NCI-H1694 treated with DMSO at 0.1 percent for 48 hours (cell line): ENCODE measurements at places on chromosomes 2 and 18.

DNA sequence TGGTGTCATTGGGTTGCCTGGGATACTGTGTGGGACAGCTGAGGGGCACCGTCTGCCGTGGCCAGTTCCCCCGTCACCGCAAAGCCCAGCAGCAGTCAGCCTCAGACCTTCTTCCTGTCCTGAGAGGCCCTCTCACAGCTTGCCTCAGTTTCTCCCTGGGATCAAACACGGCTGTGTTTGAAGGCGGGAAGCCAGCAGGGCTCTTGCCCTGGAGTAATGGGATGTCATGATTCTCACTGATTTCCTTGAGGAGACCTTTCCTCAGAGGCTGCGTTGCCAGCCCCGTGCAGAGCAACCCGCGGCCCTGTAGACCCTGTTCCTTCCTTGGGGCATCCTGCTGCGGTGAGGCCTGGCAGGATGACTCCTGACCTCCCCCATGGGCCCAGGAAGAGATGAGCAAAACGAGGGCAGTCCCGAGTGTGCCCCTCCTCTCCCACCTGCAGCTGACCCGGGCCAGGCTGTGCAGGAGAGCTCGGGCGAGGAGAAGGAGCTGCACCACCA lies 13.9 kb upstream of the NFATC1 start:
- DNase-seq: no peak

- DNase-seq: no peak
Measured at GRCh38 chr18:32237049-32237448, 47.2 kb downstream of the MEP1B start.

DNA sequence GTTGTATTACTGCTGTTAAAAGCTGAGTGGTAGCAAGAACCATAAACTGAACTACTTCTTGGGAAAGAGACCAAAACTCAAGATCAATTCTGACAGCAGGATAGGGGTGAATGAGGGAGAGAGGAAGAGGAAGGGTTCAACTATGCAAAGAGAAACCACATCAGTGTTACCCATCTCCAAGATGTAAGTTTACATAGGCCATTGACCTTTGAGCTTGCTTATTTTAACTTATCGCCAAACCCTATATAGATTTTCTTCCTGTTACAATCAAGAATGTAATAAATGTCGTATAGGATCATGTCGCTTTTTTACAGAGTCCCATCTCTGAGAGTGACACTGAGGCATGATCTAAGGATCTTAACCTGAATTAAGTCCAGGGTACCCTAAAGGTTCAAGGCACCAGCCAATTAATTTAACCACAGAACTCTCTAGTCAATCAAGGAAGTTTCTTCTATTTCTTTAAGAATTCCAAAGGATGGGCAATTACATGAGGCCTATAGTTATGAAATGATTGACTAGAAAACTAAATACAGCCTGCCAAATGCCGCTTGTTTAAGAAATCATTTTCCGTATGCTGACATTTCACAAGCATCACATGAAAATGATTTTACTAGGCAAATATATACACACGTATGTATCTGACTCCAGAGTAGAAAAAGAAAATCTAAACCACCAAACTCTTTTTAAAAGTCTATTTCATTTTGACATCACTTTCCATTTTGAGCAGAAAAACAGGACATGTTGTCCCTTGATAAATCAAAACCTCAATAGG lies 11.8 kb downstream of the RND3 start:
- no peak for DNase-seq

- DNase-seq: no peak
Measured at GRCh38 chr18:79681484-79682387, 2.1 kb downstream of the CTDP1 start.

- DNase-seq: no peak
Measured at GRCh38 chr2:236744716-236745115, 175.1 kb downstream of the ACKR3 start.

- no peak for DNase-seq
Measured at GRCh38 chr2:75592030-75592429, 31.3 kb upstream of the EVA1A start.

GRCh38 chr2:174901075-174901474 lies 104.1 kb downstream of the CHN1 start:
- no peak for DNase-seq

DNA sequence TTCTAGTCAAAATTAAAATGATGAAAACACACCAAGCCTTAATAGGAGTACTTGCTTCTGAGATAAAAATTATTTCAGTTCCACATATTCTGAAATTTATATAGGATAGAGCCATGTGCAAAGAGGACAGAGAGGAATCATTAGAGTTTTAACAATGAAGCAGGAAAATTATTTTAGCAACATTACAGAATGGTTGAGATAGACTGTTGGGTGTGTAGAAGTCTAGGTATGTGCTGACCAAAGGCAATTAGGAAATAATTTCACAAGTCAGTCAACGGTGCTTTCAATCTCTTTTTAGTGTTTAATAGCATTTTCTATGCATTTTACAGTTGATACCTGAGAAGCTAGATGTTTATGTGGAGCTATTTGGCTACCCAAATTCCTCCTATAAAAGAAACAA lies 25.2 kb downstream of the SOS1 start:
- no peak for DNase-seq

GRCh38 chr2:164565359-164565758 lies 55.9 kb downstream of the GRB14 start:
- DNase-seq: no peak

GRCh38 chr2:142878031-142878678 lies 691 bp downstream of the KYNU start:
- no peak for DNase-seq

- no peak for DNase-seq
Measured at GRCh38 chr2:63667132-63667700, 78.5 kb downstream of the MDH1 start.

DNA sequence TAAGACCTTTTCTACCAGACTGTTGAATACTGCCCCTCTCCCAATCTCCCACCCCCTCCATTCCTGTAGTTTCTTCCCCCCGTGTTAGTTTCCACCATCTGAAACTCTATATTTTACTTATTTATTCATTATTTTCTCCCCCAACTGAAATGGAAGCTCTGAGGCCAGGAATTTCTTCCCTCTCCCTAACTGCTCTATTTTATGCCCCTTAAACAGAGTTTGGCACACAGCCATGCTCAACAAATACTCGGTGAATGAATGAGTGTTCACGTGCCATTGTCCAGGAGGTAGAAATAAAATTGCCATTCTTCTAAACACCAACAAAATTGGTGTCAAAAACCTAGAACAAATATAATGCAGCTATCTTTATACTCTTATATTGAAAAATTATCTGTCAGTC lies 5.6 kb downstream of the ITGB1BP1 start:
- DNase-seq: no peak

- DNase-seq: no peak
Measured at GRCh38 chr2:43128559-43128955, 97.8 kb downstream of the ZFP36L2 start.

DNA sequence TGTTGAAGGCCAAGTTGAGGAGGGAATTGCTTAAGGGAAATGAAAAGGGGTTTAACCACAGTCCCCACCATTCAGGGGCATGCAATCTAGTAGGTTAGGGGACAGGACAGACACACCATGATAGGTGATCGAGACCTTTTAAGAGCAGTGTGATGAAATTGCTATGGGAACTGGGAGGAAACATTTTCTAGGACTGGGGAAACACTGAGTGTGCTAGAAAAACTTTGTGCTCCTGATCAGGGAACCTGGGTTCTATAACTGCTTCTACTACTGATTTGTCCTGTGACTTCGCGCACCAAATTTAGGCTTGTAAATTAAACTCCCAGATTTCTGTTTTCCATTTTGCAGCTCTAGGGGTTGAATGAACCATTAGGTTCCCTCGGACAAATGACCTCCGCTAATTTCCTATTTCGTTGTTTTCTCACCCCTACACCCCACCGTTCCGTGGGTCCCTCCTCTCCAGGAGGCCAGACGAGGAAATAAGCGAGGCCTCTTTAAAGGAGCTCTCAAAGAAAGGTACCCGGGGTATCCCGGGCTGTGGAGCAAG lies 371 bp upstream of the LCLAT1 start:
- DNase-seq: peak; percentile 28

GRCh38 chr2:149169656-149170055 lies 131.2 kb downstream of the LYPD6B start:
- DNase-seq: peak; percentile 50
